ENCODE measurements at places on chromosomes 13 and 19.
A peak's percentile ranks its signal among the peaks of the same experiment; 100 is the strongest.

GRCh38 chr19:391207-391557 is 17.8 kb downstream of the C2CD4C start:
- no peak for DNase-seq

DNA sequence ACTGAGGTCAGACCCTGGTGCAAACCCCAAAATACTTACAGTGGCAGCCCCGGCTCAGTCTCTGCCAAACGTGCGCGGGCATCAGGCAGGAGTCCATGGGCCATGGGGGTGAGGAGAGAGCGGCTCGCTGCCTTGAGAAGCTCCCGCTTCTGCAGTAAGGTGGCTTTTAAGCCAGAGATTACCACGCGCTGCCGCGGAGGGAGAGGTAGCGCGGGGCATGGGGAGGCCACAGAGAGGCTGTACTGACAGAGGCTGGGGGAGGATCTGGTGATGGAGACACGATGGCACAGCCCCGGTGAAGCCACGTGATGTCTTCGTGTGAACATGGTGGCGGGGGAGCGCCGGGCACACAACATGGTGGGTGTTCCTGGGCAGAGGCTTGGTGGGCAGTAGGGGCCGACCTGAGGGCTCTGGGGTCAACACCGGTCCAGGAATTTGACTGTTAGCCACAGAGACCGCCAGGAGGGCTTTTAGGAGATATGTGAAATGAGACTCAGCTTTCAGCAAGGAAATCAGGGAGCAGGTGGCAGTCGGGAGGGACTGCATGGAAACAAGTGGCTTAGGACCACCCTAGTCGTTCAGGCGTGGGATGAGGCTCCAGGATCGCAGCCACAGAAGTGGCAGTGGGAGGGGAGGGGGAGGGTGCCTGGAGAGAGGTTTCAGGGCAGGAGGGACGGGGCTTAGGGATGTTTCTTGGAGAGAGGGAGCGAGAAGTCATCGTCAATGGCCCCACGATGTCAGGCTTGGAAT is 24.1 kb downstream of the MCF2L start:
- no peak for DNase-seq

- DNase-seq: no peak
Measured at GRCh38 chr19:29422486-29423085, 103.2 kb upstream of the VSTM2B start.

DNA sequence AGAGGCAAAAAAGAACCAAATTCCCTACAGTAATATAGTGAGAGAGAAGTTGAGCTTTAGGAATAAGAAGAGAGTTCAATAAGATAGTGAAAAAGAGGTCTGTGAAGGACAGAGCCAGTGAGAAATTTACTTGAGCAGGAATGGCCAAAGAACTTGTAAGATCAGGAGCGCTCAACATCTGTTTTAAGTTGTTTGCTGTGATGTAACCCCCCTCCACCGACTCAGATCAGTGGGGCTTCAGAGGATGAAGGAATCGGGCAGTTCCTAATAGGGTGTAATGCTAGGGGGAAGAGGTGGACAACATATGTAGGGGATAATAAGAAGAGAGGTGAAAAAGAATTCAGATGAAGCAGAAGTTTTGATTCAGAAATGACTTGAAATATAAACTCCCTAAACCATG is 85.3 kb upstream of the FNDC3A start:
- no peak for DNase-seq

- no peak for DNase-seq
Measured at GRCh38 chr19:29326849-29327840, 114.2 kb upstream of the UQCRFS1 start.

DNA sequence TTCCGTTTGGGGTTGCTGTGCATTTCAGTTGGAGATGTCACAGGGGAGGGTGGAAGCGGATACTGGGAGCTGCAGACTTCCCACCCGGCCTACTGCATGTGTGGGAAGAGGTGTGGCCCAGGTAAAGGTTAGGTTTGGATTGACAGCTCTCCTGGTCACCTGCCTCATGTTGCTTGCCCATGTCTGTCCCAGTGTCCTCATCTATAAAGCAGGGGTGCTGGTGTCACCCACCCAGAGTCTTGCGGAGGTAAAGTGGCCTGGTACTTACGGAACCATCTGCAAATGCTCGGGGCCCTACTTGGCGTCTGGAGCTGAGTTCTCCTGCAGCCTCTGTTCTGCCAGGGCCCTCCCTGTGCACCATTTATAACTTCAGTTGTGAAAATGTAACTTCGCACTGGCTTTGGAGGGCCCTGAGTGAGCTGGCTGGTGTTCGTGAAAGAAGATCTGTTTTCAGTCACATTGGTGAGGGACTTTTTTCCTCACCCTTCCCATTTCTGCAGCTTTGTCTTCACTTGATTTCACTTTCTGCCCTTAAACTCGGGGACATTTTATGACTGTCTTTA is 65.1 kb upstream of the TEX29 start:
- no peak for DNase-seq

GRCh38 chr13:110507678-110508381 is 53.7 kb downstream of the RAB20 start:
- DNase-seq: peak; percentile 48

DNA sequence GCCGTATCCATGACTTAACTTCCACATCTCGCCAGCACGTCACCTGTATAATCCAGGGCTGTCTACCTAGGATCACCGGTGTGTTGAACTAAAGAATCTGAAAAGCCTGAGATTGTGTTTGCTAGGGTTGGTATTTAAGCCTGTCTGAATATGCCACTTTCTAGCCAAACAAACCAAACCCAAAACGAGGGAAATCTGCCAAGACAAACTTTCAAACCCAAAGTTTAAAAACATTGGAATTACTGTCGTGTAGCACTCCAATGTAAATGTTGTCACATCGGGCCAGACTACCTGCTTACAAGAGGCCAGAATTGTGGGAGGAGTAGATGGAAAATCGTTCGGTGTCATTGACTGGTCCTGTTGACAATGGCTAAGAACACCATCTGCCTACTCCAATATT is 747.8 kb downstream of the EFNB2 start:
- DNase-seq: no peak

DNA sequence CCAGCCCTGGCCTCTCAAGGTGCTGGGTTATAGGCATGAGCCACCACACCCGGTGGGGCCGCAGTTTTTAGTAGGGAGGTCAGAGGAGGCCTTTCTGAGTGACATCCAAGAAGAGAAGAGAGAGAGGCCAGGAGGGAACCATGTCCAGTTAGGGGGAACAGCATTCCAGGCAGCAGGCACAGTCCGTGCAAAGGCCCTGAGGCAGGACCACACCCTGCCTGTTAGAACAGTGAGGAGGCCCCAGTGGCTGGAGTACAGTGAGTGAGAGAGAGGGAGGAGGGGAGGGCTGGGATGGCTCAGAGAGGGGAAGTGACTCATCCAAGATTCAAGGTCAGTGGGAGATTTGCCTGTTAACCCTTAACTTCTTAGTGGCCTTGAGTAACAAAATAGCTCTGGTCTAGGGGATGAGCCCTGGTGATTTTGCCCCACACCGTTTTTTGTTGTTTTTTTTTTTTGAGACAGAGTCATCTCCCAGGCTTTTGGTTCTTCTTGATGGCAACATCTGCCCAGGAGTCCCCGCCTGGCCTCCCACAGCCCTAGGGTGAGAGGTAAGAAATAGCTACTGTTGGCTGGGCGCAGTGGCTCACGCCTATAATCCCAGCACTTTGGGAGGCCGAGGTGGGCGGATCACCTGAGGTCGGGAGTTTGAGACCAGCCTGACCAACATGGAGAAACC is 2.7 kb upstream of the PLIN3 start:
- no peak for DNase-seq
